ENCODE measurements at places on chromosomes 5 and 9.

DNA sequence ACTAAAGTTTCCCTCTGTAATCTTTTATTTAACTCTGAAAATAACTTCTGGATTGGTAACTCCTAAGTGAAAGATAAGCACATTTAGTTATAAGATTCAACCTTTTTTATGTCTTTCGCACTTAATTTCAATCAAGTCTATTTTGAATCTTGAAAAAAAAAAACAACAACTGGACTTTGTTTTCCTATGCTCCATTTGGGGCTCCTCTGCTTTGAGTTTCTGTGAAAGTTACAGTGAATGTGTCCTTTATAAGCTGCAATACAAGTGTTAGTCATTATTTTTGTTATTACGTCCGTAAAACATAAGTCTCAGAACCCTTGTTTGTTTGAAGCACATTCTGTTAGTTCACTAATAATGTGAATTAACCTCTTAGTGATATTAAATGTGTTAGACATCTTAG lies 276.8 kb downstream of the ADAMTS6 start:
- no peak for DNase-seq

- DNase-seq, result no peak
These were observed 24.8 kb downstream of the PLPP1 start for GRCh38 chr5:55509796-55510522.

- DNase-seq, result no peak
These were observed 76.6 kb upstream of the ASTN2 start for GRCh38 chr9:117491491-117491890.

- no peak for DNase-seq
These were observed 63.1 kb upstream of the EPB41L4B start for GRCh38 chr9:109383947-109384346.

GRCh38 chr9:27059907-27060306 lies 49.1 kb upstream of the TEK start:
- DNase-seq, result no peak

DNA sequence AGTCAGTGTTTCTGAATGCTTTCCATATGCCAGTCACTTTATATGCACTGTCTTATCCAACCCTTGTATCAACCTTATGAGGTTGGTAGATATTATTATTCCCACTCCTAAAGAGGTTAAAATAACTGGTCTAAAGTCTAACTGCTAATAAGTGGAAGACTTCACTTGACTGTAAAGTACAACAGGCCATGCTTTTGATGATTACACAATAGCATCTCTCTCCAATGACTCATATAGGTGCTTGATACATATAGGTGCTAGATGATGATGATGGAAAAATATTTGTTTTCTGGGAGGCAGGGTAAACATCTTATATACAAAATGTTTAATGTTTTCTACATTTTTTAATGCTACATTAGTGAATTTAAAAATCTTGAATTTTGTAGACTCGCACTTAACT lies 75.9 kb upstream of the NR3C1 start:
- no peak for DNase-seq

- no peak for DNase-seq
These were observed 835 bp upstream of the DND1 start for GRCh38 chr5:140674211-140674610.

GRCh38 chr5:166062719-166063118 lies 2228.7 kb upstream of the WWC1 start:
- DNase-seq, result no peak

DNA sequence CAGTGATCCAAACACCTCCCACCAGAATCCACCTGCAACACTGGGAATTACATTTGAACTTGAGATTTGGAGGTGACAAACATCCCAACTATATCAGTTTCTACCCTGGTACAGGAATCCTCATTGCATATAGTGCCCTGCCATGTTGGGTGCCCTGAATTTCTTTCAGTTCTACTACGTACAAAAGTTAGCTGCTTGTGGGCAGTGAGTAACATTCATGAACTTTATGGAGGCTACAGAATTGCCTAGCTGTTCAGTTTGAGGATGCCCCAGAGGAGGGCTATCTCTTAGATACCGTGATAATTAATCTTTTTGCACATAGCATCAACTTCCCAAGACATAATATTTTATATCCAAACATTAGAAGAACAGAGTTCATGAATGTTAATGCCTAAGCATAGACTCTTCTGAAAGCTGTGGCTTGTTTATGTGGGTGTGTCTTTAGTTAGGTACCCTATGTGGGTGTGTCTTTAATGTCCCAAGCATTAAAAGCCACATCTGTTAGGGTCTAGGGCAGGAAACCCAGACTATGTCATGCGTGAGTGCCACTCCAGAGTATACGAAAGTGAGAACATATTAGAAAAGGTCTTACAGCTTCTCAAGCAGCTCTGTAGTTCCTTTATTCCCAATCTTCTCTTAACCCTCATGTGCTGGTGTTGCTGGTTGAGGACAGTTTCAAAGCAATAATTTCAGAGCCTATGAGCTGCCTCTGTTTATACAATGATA lies 47.0 kb upstream of the CHD1 start:
- DNase-seq, result no peak

All from mesendoderm (in vitro differentiated cells).